ENCODE measurements at places on chromosomes 5 and 9.

DNA sequence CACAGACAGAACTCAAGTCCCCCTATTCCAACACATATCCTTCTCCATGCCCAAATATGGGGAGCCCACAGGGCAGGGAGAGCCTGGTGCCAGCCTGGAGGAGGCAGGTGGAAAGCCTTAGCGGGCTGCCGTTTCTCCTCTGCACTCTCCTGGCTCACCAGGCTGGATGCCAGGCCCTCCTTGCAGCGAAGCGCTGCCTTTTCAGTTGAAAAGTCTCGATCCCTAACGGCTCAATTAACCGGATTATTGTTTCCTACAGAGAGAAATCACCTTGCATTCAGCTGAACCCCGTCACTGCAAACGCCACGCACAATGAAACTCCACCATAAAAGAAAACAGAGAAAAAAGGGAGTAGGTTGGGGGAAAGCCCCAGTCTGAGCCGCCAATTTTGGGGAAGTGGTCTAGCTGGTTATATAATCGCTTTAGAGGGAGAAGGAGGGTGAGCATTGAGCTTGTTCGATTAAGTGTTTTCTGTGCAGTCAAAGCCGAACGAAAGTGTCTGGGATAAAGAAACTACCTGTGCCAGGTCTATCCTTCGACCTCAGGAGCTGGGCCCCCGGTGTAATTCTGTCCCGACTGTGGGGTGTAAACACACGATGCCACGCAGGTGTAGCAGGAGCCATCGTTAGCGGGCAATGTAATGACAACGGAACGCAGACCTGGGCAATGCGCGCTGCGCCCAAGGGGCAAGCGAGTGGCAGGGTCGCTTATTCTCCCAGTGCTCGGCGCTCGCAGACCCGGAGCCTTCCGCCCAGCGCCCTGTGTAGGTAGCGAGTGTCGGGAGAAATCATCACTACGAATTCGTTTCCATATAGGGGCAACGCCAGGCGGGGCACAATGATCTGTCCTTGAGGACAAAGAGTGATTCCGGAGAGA, 3.8 kb downstream of the BARHL1 start:
- no peak for DNase-seq

DNA sequence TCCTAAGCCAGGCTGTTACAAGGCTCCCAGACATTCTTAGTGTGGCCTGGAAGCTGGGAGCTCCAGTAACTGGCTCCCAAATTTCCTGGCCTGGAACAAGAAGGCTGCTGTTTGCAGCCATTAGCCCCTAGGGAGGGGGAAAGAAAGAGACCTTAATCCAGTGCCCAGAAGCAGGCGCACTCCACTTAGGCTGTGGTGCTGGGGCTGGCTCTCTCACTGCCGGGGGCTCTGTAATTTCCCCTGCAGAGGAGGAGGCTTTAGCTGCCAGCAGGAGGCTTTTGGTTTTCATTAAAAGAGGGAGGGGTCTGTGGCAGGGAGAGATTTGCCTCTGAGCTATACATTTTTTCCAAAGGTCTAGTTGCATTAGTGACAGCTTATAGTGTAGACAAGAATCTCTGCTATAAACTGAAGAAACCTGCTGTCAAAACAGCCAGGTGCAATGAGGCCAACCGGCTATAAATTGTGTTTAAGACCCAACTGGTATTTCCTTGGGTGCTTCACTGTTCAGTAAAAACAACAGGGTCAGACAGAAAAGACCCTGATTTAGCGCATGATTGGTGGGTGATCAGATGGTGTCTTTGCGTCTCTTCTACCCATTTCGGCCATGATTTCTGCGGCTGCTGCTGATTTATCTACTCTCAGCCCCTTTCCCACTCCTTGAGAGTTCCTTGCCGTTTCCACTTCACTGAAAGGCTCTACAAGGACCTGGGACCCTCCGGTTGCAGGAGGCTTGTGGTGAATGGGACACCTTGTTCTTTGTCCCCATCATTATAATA, 254.6 kb downstream of the AOPEP start:
- DNase-seq: no peak

DNA sequence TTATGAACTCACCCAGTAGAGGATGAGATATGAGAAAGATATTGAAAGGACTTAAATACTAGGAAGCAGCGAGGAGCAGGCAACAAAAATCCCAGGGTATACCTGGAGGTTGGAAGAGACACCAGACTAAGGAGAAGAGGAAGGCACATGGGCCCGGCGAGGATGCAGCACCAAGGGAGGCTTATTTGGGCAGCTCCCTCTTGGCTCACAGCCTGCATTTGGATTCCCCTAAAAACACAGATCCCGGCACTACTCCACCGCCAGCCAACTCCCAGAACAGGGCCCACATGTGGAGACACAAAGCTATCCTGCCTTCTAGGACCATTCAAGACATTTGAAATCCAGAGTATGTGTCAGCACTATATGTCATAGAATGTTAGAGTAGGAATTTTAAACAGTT, 199.8 kb upstream of the FBXL7 start:
- DNase-seq: no peak

GRCh38 chr5:158868546-158868945, 231.2 kb downstream of the EBF1 start:
- no peak for DNase-seq

DNA sequence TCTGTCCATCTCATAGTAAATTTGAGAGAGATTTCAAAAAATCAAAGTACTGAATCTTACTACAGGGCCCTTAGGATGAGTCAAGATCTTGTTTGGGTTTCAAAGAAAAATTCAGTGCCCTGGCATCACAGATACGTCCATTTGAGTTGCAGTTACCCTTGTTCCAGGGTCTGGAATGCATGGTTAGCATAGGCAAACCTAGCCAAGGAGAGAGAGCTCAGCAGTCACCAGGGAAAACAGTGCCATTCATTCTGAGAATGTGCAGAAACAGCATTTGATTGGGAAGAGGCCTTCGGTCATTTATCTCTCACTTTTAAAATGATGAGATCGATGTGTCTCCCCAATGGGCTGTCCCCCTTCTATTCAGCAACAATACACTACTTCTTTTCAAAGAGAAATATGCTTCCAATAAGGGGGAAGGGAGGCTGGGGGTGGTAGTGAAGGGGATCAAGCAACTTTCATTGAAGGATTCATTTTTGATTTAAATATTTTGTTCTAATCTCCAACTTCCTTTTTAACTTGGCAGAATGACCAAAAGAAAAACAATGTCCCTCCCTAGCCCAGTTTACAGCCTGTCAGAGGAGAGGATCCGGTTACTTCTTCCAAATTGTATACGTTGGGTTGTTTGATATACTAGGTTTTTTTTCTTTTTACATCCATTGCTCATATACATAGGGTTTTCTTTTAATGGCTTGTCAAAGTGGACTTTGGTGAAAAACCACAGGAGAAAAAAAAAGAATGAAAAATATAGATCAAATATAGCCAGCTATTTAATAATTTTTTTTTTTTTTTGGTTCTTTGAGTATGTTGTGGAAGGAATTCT, 491.1 kb downstream of the CCDC171 start:
- no peak for DNase-seq

- no peak for DNase-seq
These were observed 138.2 kb upstream of the SMARCA2 start for GRCh38 chr9:1876891-1877496.

DNA sequence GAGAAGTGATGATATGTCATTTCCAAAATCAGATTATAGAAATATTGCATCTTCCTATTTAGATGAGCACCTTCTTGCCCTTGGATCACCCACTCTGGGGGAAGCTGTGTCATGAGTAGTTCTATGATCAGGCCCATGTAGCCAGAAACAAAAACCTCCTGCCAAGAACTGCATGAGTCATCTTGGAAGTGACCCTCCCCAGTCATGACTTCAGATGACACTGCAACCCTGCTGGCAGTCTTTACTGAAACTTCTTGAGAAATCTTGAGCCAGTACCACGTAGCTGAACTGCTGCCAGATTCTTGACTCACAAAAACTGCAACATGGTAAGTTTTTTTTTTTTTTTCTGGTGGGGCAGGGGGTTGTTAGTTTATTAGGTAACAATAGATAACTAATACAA, 439.6 kb upstream of the PTGER4 start:
- DNase-seq: no peak

All from effector memory CD8-positive, alpha-beta T cell (primary cell).